ENCODE measurements at places on chromosomes 4 and X.
A peak's percentile ranks its signal among the peaks of the same experiment; 100 is the strongest.

DNA sequence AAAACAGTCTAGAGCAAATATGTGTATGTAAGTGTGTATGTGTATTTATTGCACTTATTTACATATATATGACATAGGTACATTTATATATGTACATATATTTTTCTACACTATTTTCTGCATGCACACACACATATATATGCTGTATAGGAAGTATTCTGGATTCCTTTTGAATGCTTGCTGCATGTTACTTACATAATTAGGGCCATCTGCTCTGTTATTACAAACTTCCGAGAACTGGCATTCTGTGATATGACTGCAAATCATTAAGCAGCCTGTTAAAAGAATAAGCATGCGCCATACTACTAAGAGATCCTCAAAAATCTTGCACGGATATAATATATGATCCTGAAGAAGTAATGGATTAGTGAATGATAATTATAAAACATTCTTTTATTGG is 1157.6 kb upstream of the TENM3 start:
- DNase-seq = no peak

DNA sequence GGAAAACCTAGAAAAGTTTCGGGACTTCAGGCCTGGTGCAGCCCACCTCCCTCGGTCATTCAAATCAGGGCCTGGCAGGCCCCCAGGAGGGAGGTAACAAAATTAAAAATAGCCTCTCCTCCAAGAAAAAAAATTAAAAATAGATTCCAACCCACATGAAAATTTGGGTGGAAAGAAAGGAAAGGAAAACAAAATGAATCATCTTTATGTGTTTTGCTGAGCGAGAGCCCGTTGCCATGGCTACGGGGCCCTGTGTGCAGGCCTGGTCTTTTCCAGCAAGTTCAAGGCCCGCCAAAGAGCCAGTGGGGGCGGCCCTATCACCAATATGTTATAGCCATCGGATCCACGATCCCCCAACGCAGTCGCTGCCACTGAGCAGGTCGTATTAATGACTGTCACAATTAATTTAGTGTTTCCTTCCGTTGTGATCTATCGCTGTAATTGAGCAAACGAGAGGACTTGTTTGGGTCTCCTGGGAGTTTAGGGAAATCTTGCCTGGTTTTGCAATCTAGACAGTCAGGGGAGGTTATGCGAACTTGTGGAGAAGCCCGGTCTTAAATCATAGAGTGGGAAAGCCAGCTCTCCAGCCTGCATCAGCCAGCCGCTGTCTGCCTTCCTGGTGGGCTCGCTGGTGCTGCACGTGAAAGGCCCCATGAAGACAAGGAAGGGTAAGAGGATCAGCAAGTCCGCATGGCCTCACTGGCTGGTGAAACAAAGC is 452.4 kb downstream of the BCOR start:
- DNase-seq = no peak

DNA sequence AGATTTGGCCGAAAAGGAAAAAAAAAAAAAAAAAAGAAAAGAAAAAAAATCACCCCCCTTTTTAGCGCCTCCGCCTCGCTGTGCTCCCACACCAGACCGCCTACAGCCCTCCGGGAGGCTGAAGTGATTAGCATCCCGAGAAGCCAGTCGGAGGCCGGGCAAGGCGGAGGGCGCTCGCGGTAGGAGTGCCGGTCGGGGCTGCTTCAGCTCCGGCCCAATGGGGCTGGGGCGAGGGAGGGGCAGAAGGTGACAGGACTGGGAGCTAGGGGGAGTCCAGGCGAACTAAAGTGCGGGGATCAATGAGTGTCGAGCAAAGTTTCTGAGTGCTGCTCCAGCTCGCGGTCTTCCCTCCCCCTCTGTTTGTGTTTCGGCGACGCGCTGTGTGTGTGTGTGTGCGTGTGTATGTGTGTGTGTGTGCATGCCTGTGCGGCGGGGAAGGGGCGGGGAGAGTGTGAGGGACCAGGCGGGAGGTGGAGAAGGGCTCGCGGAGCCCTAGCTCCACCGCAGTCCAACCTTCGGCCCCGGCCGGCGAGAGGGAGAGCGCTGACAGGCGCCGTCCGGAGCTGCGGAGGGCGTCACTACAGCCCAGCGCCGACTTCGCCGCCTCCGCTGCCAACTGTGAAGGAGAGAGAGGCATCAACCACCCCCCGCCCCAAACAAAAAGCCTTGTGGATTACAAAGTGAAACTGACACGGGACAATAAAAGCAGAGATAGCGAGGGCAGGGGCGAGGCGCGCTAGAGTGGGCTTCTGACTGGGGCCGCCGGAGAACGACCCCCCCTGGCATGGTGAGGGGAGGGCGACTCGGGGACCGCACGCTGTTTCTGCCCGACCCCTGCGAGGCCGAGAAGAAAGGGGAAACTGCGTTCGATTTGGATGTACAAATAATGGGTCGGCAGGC is at the start of gene FAT4:
Gene FAT4, plus strand, starts transcription at position 280 of the 900 bp plus-strand sequence. CDS start 1,457 bp downstream, outside the sequence.
- DNase-seq = peak; percentile 89

DNA sequence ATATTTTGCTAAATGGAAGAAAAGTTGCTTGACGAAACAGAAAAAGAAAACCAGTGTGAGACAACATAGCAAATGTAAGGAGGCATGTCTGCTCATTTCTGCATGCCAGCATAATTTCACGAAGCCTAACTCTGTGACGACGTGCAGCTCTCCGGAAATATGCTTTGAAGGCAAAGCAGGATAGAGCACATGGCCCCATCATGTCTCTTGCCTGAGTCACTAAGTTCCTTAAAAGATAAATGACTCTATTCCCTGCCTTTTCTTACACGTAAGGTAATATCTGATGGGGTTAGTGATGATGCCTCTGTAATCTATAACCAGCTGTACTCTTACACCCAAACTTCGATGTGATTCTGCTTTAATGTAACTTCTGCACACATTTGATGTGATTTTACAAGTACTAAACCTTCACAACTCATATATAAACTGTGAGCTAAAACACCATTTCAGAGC is 64.5 kb downstream of the ANXA3 start:
- no peak for DNase-seq

GRCh38 chr4:39133623-39134022 is 48.7 kb upstream of the WDR19 start:
- DNase-seq = no peak

DNA sequence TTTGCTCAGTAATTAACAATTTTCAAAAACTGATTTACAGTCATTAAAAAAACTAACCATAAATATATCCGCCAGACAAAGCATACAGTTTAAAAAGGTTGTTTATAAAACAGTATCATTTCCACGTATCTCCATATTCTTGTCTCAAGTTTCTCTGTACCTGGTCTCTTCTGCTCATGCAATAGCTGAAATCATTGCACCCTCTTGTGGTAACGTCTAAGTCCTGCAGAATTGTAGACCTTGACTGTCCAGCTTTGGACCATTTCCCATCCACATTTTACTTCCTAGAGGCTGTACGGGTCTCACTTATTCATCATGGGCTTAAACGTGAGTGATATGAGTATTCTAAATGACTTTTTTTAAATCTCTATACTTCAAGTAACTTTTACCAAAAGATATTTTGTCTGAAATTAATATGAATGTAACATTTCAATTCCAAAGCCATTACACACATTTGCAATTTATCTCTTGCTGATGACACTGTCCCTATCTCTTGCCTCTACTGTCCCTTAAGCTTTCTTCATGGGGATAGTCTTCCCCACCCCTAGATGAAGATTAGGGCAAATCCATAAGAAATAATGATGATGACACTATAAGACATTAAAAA is 118.5 kb downstream of the BTC start:
- no peak for DNase-seq

DNA sequence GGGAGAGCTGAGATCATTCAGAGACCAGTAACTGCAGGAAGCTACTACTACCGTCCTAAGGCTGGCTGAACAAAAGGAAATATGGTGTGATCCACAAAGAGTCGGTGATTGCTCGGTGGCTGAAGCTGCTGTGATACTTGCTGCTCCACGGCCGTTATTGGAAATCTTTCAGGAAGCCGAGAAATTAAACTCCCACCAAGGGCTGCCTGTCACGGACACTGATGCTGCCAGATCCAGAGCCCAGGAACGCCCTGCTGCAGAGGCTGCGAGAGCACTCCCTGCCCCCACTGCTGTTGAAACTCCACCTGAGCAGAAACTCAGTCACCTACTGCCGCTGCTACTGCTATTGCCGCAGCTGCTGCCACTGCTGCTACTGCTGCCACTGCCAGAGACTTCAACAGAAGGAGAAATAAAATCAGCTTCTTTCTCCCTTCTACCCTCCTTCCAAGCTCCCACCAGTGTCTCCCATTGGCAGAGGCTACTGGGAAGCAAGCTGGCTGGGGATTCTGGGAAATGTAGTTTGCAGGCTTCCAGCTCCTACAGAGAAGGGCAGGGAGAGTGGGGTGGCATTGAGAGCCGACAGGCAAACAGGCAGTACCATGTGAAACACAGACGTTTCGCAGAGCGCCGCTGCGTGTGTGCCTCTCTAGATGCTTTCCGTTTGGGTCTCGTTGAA is 126.0 kb upstream of the ENPP6 start:
- peak; percentile 78 for DNase-seq

DNA sequence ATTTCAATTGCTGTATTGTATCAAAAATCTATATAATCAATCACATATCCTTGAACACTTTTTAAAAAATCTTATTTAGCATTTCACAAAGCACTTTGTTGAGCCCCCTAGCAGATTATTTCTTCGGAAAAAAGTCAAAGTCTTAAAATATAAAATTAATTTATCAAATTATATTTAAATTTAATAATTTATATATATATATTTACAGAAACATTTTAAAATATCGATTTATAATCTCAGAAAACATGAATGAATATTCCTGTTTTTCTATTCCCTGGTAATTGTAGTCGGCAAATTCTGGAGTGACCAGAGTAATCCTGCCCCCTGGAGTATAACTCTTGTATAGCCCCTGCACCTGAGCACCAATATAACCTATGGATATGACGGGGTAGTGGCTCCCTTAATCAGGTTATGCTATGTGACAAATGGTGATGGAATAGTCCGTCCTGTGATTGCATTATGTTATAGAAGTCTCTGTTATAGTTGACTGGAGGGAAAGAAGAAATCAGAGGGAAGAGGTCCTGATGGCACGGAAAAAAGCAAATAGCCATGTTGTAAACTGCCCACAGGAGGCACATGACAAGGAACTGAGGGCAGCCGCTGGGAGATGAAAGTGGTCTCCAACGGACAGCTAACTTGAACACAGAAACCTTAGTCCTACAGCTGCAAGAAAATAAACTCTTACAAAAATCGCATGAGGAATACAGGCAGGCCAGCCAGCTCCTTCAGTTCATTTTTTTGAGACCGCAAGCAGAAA is 1092.3 kb downstream of the ARAP2 start:
- DNase-seq = no peak

GRCh38 chr4:93384887-93385286 is 443.7 kb upstream of the ATOH1 start:
- DNase-seq = no peak

GRCh38 chr4:126890994-126891393 is 741.8 kb upstream of the INTU start:
- no peak for DNase-seq

DNA sequence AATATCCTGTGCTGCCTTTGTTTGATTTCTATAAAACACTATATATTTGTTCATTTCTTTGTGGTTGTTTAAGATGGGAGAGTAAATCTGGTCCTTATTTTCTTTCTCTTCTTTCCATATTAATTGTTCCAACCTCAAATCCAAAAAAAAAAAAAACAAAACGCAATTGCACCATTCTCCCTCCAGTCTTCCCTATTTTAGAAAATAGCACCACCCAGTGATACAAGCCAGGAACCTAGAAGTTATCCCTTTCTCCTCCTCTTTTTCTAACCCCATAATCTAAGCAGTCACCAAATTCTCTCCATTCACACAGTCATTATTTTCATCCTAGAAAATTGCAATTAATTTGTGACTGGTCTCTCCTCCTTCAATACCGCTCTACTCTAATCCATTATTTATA is 107.8 kb downstream of the GABRA3 start:
- DNase-seq = no peak

GRCh38 chr4:85808864-85809263 is 333.9 kb downstream of the ARHGAP24 start:
- DNase-seq = no peak

DNA sequence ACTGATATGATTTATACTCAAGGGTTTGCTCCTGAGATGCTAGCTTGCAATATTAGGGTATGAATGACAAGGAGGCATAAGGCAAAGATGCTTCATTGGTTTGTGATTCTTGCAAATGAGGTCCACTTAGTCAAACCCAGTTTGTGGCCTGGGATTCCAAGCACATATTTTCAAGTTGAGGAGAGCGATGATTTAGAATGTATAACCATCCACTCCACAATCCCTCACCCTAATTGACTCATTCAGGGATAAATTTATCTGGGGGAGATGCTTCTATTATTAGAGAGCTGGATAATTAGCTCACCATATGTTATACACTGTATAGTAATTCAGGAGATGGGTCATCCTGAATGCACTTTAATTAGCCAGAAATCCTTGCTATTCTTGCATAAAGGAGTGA is 118.3 kb upstream of the PUDP start:
- DNase-seq = no peak

- DNase-seq = no peak
Measured at GRCh38 chr4:173511787-173512361, 18.2 kb downstream of the HAND2 start.

GRCh38 chr4:14384824-14385223 is 617.5 kb upstream of the CPEB2 start:
- DNase-seq = no peak

DNA sequence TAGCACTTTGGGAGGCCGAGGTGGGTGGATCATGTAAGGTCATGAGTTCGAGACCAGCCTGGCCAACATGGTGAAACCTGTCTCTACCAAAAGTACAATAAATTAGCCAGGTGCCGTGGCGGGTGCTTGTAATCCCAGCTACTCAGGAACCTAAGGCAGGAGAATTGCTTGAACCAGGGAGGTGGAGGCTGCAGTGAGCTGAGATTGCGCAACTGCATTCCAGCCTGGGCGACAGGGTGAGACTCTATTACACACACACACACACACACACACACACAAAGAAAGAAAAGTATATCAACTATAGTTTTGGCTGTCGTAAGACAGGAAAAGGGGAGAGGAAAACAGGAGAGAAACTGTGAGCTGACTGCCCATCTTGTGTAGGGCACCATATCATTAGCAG is 171.7 kb downstream of the ADAMTS3 start:
- no peak for DNase-seq

DNA sequence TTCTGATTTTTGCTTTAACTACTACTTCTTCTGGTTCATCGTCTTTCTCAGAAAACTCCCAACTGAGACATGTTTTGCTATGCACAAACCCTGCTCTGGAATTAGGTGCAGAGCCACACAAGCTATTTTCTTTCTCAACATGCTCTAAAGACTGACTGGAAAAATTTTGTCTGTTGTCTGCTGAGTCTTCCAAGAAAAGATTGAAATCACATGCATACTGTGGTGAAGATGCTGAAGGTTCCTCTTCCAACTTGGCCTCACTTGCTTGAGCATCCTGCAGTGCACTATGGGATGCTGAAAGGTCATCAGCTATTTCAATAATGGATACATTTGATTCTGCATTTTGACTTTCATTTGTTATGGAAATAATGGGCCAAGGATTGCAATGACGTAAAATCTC is 24.1 kb downstream of the PIN4 start:
- DNase-seq = no peak

DNA sequence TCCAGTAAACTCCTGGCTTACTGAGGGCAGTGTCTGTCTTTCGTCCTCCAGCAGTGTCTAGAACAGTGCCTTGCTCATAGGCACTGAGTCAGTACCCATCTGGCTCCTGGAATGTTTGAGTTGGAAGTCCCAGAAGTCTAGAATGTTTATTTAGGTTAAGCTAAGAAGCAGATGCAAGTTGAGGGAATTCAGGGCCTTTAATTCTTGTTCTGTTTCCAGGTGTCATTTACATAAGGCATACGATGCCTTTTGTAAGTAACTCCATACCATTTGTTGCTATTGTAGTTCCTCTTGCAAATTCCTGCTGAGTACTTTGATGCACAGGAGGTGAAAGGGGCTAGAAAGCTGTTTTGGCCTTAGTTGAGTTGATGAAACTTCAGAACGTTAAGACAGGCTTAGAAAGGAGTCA is 22.2 kb downstream of the ARHGAP10 start:
- no peak for DNase-seq
